WERI-Rb-1 (cell line): ENCODE measurements at places on chromosomes 11 and 22.

DNA sequence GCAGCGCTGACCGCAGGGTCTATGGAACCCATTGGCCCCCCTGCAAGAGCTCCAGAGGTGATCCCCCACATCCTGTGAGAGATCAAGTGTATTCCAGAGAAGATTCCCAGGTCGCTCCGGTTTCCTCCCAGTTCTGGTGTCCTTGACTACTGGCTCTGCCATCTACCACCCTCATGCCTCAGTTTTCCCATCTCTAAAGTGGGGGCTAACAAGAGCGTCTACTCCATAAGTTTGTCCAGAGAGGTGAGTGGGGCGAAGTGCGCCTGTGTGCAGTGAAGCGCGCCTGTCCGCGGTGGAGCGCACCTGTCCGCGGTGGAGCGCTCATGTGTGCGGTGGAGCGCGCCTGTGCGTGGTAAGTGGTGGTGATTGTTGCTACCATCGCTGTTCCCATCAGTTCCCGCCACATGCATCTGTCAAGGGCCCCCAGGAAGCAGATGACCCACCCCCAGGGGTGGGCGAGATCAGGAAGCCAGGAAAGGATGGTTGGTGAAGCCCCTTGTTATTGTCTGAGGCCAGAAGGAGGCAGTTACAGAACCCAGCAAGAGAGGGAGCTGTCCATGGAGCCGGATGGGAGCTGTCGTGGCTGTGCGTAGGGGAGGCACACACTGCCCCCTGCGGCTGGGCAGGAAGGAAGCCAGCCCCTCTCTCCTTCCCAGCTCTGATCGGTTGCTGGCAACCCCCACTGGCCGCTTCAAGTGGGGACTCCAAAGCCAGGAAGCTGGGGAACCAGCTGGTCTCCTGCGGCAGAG lies 73.2 kb upstream of the FGF3 start:
- DNase-seq: peak; percentile 76

DNA sequence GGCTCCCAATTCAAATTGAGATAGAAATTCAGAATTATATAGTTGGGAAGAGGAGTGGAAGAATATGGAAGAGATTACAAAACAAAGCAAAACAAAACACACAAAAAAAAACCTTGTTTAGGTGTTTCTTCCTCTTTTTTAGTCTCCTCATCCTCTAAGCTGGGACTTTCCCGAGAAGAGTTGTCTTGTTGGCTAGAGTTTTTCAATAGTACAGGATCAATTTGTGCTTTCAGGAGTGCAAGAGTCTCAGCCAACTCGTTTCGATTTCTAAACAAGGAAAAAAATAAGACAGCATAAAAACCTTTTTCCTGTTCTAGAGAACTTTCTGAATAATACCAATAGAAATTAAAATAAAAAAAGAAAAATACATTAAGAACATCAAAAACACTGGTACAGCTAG lies 87.8 kb upstream of the CLNS1A start:
- DNase-seq: no peak

DNA sequence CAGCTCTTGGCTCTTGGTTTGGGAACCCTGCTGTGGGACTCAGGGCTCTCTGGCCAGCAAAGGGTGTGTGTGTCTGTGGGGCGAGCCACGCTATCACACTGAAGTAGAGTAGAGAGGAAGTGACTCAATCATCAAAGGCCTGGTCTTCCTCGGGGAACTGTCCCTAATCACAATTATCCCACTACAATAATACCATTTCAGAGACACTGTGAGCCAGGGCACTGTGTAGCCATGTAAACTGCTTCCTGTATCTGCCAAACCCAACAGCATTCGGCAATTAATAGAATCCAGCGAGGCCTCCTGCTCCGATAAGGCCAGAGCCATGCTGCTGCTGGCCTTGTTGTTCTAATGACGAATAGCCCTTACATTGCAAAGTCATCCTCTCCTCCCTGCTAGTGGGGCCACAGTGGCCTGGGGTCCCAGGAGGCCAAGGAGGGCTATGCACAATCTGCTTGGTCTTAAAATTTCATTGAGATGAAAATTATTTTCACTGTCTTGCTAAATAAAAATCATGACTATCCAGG lies 49.8 kb upstream of the LMO2 start:
- DNase-seq: no peak

- DNase-seq: no peak
Measured at GRCh38 chr11:61120099-61120705, 17.9 kb downstream of the CD5 start.

DNA sequence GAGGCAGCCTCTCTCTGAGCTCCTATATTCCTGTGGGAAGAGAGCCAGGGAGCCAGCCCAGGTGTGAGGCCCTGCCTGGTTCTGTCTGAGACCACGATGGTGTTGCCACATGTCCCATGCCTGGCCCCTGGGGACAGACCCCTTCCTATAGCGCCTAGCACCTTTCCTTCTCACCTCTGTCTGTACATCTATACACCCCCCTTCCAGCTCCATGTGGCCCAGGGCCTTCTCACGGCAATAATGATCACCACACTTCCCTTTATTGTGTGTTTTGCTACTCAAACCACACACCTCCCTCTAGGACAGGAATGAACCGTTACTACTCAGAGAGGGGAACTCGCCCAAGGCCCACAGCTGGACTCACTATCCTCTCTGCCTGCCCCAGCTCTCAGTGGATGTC lies 12.8 kb downstream of the CD82 start:
- no peak for DNase-seq

GRCh38 chr11:64802370-64803157 lies 450 bp downstream of the MAP4K2 start:
- peak; percentile 48 for DNase-seq

- DNase-seq: no peak
Measured at GRCh38 chr11:78425399-78426070, 7.9 kb upstream of the GAB2 start.

DNA sequence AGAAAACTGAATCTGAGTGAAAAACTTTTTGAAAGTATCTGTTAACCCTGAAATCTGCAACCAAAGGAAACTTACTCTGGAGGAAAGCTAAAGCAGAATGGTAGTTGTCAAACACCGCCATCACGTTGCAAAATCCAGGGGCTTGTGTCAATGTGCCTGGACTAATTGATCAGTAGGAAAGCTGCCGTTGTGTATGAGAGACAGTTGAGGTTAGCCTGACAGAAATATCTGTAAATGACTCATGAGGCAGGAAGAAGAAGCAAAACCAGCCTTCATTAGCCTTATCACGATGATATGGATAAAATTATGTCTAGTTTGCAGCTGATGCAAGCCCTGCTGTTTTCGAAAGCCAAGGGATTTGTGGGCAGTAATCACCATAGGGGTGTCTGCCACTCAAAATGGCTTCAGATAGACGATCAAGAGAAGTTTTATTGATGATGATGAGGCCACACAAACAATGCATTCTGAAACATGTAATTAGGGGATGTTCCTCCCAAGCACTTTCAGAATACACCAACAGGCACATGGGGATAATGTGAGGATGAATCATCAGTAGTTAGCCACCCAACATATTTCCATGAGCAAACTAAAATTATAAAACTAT lies 8.9 kb downstream of the SCGB1A1 start:
- DNase-seq: no peak

DNA sequence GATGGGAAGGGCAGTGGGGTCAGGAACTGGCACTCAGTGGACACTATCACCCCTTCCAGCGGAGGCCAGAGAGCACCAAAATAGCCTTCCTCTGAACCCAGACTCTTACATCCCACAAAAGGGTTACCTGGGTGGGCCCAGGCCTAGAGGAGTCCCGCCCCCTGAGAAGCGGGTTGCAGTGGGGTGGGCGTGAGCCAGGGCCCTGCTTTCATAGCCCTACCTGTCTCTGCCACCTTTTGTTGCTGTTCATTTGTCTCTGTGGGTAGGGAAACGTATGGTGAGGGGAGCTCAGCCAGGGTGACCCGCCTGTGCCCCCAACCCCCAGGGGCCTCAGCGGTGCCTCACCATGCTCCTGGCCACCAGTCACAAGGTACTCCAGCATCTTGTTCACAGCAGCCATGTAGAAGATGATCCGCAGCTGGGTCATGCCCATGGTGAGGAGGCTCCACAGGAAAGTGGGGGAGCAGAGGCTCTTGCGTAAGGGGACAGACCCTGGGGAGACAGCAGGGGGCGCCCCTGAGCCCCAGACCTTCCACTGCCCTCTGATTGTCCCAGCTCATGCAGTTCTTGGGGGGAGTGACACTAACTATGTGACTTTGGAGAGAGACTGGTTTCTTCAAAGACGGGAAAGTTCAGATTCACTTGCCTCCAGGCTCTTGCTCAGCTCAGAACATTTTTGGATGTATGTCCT lies 24.0 kb downstream of the SLC43A1 start:
- peak; percentile 64 for DNase-seq

- DNase-seq: peak; percentile 46
Measured at GRCh38 chr22:23520863-23521440, 59.1 kb downstream of the IGLL1 start.

DNA sequence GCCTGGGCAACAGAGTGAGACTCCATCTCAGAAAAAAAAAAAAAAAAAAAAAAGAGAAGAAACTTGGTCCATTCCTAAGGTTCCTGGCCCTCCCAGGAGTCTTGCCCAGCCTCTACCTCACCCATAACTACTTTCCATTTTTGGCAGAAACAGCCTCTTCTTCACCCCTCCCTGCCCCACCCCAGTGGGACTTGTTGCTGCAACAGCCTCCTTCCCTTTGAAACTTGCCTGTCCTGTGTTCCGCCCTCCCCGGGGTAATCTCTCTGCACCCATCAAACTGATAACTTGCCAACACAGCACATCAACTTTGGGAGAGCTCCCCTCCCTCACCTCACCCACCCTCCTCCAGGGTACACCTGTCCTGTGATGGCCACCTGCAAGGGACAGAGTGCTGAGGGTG lies 10.0 kb upstream of the FAM83F start:
- no peak for DNase-seq

GRCh38 chr11:82270870-82271269 lies 462.8 kb downstream of the FAM181B start:
- no peak for DNase-seq

GRCh38 chr22:38193580-38193979 lies 8.2 kb upstream of the MAFF start:
- no peak for DNase-seq

- no peak for DNase-seq
Measured at GRCh38 chr11:125128450-125128849, 17.0 kb upstream of the TMEM218 start.

DNA sequence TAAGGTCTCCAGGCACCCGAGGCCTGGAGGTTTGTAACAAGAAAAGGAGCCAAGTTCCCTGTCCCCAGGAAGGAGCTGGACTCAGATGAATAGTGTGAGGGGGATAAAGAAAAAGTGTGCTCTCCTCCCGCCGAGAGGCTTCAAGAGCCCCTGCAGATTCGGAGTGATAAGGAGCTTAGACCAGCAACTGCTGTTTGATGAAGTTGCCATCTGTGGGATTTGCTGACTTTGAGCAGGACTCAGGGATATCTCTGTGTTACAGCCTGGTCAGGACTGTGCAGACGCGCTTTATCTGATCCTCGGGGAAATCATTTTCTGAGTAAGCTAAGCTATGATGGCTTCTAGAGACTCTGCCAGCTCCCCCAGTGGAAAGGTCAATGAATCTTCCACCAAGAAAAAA lies 1017.0 kb downstream of the TBC1D22A start:
- peak; percentile 88 for DNase-seq

GRCh38 chr11:44967930-44968496 lies 17.3 kb upstream of the TP53I11 start:
- no peak for DNase-seq

GRCh38 chr11:112307616-112308015 lies 47.0 kb upstream of the PLET1 start:
- DNase-seq: no peak

DNA sequence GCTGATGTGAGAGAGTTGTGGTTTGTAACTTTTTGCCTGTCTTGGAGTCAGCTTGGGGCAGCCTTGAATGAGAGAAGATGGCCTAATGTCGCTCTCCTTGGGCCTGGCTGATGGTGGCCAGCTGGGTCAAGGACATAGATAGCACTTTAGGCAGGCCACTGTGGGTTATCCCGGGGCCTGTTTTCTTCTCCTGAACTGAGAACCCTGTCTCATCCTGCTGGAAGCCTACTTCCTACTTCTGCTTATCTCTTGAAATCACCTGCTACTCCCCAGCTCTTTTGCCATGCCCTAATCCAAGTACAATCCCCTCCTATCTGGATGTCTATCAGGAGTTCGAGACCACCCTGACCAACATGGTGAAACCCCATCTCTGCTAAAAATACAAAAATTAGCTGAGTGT lies 49.5 kb downstream of the OSBP2 start:
- no peak for DNase-seq

GRCh38 chr11:36216061-36216615 lies 73.1 kb downstream of the COMMD9 start:
- no peak for DNase-seq

DNA sequence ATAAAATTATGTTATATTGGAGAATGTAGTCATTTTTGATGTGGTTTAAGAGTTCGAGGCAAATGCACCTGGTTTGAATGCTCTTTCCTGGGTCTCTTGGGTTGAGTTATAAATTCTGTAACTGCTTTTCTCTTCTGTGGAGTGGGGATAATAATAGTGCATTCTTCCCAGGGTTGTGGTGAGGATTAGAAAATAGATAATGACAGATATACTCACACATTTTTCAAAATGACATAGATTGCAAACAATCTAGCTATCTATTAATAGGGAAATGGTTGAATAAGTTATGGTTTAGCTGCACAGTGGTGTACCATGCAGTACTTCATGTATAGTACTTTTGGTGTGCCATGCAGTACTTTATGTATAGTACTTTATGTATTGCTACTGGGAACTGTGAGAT lies 67.4 kb downstream of the SWAP70 start:
- no peak for DNase-seq

DNA sequence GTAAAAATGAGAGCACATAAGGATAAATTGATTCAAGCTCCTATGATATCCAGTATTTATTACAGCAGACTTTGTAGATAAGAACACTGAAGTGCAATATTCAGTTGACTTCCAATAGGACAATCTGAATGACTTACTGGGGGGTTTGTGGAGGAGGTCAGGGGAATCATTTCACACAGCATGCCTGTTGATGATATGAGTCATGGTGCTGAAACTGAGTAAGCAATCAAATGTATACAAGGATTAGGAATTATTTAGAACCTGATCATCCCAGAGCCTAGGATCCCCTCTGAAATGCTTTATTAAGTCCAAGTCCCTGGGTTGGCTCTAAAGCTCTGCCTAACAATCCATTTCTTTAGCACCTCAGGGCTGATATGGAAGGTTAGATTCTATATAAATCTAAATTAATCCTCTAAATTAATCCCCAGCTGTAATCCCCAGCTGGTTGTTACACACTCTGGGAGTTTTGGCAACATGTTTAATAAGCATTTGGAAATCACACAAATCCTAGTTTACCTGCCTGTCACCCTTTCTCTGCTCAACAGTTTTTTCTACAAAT lies 326.4 kb downstream of the GUCY1A2 start:
- DNase-seq: no peak

- no peak for DNase-seq
Measured at GRCh38 chr22:26748845-26749244, 91.5 kb downstream of the MIAT start.

- no peak for DNase-seq
Measured at GRCh38 chr22:21633481-21633880, 921 bp downstream of the CCDC116 start.

GRCh38 chr11:87397011-87397865 lies 359.5 kb downstream of the TMEM135 start:
- DNase-seq: no peak

- DNase-seq: no peak
Measured at GRCh38 chr11:128767591-128768001, 73.7 kb downstream of the FLI1 start.
